Activated naive CD4-positive, alpha-beta T cell treated with anti-CD3 and anti-CD28 coated beads, Interleukin-2, amount 50 U/mL, for 72 hours (primary cell): ENCODE measurements at places on chromosomes 7 and 10. TPM values are rescaled to one million over a fixed set of nuclear protein-coding genes. Genes with fewer than 3 reads are reported as not detected.

DNA sequence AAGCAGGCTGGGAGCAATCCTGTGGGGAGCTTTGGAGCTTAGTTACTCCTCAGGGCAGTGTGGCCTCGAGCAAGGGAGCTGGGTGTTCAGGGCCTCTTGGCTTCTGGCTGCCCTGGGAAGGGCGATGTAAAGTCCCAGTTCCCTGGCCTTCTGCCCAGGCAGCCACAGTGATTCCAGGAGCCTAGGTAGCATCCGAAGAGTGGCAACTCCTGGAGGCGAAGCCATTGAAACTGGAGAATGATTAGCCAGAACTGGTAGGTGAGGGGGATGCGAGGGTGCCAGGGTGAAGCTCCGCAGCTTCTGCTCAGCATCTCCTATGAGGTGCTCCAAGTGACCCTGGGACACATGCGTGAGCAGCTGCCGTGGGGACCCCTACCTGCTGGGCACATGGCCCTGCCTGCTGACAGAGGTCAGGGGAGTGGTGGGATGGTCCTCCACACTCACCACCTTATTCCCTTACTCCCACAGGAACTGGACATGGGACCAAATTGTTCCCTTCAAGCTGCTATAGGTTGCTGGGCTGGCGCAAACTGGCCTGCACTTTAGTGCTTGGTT is 7.8 kb upstream of the GDF2 start:
- DNase-seq = no peak

DNA sequence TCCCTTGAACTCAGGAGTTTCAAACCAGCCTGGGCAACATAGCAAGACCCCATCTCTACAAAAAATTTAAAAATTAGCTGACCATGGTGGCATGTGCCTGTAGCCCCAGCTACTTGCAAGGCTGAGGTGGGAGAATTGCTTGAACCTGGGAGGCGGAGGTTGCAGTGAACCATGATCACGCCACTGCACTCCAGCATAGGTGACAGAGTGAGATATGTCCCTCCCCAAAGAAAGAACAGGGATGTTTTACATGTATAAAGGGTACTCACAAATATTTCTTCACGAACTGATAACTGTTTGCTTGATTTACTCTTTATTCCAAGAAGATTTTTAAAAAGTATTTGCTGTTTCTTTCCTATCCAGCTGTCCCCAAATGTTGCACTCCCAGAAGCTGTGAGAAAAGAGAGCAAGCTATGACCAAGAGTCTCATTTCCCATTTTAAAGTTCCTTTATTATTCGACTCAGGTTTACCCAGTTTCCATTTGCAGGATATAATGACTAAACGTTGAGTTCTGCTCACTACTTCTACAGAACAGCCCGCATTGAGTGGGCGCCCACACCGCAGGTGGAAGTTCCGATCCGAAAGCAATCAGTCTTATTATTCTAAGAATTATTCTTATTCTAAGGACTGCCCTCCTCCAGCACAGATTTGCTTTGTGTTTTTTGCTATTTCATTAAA is 90.7 kb downstream of the APBB1IP start:
- no peak for DNase-seq

- DNase-seq = no peak
Measured at GRCh38 chr10:82136103-82136502, 261.1 kb downstream of the NRG3 start.

DNA sequence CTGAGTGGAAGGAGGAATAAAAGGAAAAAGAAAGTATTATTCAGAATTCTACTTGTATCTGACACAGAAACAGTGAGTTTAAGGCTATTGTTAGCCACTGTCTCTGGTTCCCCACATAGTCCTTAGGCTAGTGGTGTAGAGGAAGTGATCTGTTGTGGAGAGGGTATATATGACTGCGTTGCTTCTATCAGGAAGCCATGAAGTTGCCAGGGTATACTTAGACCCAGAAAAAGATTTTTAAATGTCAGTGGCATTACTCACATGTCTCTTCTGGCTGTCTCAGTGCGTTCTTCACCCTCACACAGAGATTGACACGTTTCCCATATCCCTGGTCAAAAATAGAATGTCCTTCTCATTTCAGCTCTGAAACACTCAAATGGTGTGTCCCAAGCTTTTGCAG is 72.7 kb downstream of the SEM1 start:
- no peak for DNase-seq

DNA sequence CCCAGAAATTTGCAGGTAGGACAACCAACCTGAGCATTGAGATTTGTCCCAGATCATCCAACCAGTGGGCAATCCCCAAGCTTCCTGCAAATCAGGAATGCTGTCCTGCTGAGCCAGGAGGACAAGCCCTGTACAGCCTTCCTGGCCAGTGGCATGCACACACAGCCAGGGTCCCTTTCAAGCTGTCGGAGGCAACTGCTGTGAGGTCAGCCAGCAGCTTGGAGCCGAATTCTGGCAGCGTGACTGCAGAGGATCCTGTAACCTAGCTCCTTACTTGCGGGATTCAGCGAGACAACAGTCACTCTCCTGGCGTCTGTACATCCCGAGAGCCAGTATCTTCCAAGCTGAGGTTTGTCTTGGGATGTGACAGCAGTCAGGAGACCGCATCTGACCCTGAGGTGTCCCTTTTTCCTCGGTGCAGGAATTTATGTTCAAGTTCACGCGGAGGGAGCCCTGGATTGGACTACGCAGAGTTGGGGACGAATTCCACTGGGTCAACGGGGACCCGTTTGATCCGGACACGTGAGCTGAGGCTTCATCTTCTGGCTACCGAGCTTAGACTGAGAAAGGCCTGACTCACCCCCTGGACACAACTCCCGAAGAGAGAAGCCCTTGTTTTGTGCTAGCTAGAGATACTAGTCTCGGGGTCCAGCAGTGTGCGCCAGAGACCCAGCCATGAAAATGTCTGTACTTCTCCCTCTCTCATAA is 18.3 kb downstream of the CLEC2L start:
- no peak for DNase-seq

DNA sequence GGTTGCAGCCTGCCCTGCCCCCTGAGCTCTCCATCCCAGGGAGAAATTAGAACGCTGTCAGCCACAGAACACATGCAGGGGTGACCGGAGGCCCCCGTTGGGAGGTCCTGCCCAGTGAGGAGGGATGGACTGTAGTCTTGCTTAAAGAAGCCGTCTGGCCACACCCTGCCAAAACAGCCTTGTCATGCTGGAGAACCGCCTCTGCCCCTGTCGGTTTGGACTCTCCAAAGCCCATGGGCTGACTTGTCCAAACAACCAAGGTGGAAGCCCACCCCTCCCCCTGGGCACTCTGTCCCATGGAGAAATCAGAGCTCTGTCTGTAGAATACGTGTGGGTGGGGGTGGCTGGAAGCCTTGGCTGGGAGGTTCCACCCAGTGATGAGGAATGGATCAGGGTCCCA is 12.7 kb upstream of the TBATA start:
- no peak for DNase-seq

DNA sequence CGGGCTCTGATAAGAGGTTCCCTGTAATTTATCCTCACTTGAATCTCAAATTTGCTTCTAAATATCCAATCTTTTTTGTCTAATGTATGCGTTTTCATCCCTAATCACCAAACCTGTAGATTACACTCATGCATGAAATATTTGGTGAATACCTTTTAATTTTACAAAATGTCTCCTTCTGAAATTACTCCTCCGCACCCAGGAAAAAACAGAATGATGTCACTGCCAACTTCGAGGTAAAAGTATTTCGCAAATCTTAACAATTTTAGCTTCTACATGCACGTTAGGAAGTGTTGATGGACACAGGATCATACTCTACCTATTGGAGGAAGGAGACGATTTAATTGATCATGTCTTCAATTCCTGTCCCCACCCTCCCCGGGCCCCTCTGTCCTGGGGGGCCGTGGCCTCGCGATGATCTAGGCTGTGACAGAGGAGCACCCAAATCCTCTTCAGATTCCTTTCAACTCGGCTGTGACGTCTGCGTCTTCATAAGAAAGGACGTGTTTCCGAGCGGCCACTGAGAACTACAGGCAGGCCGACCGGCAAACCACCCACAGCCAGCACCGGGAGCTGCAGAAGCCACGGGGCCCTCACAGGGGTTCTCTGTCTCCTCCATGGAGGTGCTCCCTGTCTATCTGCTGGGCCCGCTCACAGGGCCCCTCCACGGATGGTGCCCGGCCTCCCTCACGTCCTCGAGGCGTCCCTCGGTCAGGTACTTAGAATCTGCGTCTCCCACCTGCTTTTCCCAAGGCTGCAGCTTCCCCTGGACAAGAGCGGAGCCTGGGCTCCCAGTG is 8.7 kb upstream of the FAM20C start:
- no peak for DNase-seq

The MSS51 gene
- total RNA-seq = 3.7 TPM
